ENCODE measurements at places on chromosomes 4 and X. TPM values are rescaled to one million over a fixed set of nuclear protein-coding genes. Genes with fewer than 3 reads are reported as not detected.

DNA sequence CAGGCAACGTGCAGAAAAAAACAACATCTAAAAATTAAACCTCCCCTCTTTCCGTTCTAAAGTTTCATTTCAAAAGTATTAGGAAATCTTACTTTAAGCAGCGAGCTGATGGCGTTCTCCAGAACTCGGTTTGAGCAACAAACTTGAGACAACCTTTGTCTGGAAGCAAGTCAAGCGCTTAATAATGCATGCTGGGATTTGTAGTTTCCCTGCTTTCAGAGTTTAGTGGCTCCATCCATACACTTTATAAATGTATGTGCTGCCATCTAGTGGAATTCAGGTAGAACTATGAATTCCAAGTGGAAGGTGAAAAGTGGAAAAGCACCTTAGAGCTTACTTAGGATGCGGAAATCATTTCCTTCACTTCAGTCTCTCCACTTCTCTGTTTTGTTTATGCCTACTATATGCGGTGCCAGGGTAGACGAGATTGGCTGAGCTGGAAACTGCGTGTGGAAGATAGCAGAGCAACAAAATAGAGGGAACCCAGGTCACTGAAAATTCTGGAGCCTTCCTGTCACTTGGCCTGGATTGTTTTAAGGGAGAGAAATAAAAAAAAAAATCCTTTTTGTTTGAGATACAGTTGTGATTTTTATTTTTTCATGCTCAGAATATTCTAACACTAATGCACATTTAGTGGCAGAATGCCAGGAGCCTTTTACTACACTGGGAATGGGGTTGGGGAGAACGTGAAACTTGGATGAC, at the start of gene BDH2:
Gene BDH2, minus strand, starts transcription at position 144 of the 702 bp plus-strand sequence. CDS start 3,580 bp downstream, outside the sequence.
- DNase-seq, result no peak

GRCh38 chr4:14615671-14616070, 386.6 kb upstream of the CPEB2 start:
- no peak for DNase-seq

DNA sequence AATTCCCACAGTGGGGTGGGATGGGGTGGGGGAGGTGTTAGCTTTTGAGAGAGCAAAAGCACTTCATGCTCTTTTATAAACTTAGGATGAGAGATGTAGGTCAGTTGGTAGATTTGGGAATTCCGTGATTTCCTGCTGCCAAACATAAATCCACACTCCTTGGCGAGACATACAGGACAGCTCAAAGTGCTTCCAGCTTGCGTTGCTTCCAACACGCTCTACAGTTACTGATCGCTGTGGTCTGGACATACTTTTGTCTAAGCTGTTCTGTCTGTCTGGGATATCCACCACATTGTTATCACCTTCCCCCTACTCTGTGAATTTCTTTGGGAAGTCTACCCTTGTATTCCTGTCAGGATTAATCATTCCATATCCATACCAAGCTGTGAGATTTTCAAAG, 117.5 kb downstream of the RAPGEF2 start:
- no peak for DNase-seq

DNA sequence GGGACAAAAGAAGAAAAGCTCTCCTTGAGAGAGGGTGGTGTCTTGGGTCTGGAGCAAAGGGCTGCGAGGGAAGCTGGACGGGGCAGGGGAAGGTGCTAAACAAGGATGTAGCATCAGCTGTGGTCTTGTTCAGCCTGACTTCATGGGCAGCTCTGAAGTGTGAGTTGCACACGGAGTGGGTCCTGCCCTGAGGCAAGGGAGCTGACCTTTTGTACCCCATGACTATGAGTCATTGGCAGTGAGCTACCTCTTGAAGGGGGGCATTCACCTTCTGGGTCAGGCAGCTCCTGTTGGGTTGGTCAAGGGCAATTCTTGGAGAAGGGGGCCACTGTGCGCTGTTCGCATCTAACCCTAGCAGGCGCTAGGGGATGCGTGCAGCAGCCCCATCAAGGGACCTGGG, 151.8 kb downstream of the SMIM20 start:
- DNase-seq, result no peak

- DNase-seq, result no peak
Observed at GRCh38 chrX:18424482-18425198, 768 bp upstream of the CDKL5 start.

DNA sequence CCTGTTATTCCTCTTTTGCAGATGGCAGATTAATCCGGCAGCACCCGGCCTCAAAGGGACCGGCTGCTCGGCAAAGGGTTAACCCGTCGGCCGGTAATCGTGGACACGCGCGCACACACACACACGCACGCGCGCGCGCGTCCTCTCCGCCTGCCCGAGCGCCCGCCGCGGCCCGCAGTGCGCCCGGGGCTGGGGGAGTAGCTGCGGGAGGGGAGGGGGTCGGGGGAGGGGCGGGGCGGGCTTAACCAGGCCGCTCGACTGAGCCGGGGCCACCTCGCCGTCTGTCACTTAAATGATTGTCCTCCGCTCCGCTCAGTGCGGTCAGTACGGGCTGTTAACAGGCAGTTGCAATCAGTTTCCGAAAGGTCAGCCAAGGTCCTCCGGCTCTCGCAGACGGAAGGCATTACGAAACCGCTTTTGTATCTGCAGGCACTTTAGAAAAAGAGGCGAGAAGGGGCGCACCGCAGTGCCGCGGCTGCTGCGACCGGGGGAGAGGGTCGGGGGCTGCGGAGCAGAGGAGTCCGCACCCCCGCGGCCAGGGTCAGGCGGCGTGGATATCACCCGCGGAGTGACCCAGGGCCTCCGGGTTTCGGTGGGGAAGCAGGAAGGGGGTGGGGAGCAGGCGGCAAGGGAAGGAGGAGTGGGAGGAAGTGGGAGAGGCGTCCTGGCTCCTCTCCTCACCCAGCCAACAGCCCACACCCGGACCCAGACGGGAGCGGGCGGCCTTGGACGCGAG, 57.3 kb upstream of the BCOR start:
- no peak for DNase-seq

DNA sequence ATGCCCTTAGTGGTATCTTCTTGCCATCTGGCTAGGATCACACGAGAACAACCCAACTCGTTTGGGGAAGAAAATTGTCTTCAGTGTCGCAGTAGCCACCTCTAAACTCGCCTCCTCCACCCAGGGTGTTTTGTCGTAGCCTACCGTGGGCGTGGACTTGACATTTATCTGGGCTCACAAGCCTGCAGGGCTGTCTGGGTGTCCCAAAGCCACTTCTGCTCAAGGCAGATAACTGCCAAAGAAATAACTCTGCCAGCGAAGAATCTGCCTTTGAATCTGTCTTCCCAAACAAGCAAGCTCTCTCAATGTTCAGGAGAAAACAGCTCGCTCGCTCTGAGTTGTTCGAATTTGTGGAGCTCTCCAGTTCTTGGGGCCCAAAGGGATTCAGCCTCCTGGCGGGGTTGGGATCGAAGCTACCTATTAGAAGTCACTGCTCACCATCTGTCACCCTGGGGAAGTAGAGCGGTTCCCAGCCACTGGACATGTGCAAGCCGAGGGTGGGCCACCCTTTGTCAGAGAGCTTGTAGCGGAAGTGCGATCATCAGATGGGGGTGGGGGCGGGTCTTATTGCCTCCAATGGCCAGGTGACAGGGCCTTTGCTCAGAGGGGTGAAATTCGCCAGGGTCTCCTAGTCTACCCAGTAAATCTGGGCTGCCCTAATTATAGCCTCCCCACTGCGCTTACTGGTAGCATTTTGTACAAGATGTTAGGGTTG, 14.8 kb downstream of the BLOC1S4 start:
- DNase-seq, result no peak

DNA sequence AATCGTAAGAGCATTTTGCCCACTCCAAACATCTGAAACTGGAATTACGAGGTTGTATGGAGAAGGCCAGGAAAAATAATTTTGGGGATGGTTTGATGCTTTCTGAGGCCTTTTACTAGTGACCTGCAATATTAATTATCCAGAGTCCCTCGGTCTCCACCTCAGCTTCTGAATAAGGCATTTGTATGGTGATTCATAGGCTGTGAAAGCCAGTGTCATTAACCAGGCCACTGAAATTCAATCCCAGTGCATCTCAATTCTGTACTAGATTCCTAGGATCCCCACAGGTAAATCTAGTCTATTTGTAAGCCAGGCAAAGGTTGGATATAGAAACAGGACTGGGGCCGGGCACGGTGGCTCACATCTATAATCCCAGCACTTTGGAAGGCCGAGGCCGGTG, 135.4 kb upstream of the RBPJ start:
- no peak for DNase-seq

DNA sequence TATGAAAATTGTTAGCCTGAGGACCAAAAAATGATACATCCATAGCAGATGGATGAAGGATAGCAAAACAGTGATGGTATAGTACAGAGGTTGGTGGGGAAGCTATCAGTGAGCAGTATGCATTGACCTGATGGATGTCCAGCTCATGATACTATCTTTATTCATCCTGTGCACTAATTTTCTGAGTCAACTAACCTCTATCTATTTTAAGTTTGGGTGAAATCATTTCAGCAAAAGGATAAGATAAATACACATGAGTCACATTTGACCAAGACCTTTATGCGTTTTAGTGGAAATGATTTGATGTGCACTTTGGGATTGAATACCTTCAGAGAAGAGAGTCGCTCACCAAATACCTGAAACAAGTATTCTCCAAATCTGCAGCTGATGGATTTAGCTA, 351.0 kb upstream of the NR3C2 start:
- no peak for DNase-seq

GRCh38 chr4:119873132-119873531, 193.5 kb downstream of the MAD2L1 start:
- no peak for DNase-seq

DNA sequence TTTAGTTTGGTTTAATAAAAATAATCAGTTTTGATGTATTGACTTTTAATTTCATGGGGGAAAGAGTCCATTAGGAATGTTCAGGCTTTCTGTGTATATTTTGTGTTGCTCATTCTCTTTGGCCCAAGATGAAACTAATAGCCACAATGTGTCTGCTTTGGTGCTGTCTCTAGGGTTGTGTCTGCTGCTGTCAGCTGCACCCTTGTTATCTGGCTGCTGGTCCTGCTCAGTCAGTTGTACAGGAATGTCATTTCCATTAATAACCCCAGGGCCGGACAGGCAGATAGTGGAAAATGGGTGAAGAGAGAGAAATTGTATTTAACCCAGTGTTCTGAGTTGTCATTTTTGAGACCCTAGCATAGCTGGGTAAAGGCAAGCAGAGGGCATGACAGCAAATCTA, 115.1 kb downstream of the PHEX start:
- no peak for DNase-seq

DNA sequence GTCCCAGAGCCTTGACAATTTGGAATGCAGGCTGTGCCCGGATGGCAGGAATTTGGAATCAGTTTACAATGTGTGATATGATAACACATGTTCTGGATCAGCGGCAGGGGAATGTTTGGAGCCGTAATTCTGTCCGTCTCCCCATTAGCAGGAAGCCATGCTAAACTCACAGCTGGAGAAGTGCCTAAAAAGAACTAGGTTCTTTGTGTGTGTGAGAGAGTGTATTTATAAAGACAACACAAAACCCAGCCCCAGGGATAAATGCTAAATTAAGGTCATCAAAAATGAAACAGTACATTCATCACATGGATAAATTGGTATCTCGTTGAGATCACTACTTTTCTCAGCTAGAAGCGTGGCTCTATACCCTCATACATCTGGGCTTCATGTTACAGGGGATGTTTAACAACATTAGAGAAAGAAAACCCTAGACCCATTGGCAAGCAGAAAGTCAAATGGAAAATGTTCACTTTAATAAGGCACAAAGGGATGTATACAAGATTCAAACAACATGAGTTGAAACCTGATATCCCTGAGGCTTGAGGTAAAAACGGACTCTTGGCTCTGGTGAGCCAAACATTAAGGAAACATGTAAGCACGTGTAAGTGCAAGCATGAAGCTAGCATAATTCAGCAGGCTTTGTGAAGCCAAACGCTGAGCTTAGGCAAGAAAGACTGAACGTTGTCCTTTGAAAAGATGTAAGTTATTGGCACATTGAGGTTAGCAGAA, 18.0 kb upstream of the TMEM131L start:
- no peak for DNase-seq

GRCh38 chrX:73977542-73978169, 326.3 kb upstream of the ZCCHC13 start:
- DNase-seq, result no peak

DNA sequence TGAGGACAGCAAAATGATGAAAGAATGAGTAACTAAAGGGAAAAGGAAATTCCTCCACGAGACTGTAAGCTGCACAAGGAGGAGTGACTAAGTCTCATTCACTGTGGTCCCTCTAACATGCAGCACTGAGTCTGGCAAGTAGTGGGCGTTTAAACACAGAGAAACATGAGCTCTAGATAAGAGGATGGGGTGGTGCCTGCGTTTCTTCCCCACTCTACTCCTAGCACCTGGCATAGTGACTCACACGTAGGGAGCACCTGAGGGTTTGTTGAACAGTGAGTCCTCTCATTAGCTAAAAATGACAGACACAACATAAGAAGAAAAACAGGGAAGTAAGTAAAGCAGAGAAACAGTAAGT, 105.8 kb upstream of the CBR4 start:
- DNase-seq, result no peak

- DNase-seq, result no peak
Observed at GRCh38 chr4:145881576-145881975, 57.0 kb downstream of the ZNF827 start.

- no peak for DNase-seq
Observed at GRCh38 chr4:147461161-147461560, 19.7 kb upstream of the EDNRA start.

DNA sequence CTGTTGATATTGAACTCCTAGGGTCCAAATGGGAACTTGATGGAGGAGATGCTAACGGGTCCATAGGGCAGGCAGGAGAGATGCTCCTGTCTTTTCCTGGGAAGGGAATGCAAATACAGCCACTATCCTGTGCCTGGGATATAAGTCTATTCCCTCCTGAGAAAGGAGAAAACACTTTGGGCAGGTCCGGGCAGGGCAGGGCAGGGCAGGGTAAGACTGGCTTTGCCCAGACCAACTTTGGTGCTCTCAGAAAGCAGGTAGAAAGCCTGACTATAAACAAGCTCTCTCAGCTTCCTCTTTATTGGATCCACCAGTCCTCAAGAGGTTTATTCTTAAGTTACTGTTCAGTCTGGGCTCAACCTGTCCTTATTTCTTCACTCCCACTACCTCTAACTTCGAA, 232.3 kb downstream of the PTTG2 start:
- no peak for DNase-seq

DNA sequence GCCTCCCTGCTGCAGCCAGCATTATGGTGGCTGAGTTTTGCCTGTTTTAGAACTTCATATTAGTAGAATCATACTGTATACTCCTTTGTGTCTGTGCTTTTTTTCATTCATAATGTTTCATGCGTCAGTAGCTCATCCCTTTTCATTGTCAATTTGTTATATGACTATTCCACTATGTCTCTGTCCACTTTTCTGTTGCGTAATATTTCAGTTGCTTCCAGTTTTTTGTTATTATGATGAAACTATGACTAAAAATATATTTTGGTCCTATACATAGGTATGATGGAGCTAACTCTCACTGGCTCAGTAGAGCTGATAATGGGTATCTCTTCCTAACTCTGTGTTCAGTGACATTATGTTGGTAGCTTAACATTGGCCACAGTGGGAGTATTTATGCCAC, 48.3 kb downstream of the DMP1 start:
- no peak for DNase-seq

GRCh38 chr4:17296921-17297890, 214.7 kb downstream of the QDPR start:
- DNase-seq, result no peak

The RTL3 gene
- total RNA-seq, result not detected

The DMRTC1 gene
- not detected for total RNA-seq

The TREX2 gene
- total RNA-seq, result 3.3 TPM

The WAS gene
- 105 TPM for total RNA-seq

The SPON2 gene
- total RNA-seq, result 5.2 TPM

The POU4F2 gene
- total RNA-seq, result not detected

The PITX2 gene
- total RNA-seq, result not detected

The PNMA6A gene
- 0.52 TPM for total RNA-seq

The CD40LG gene
- 34.8 TPM for total RNA-seq

The TAF9B gene
- 10.3 TPM for total RNA-seq

Measured in T-helper 17 cell (primary cell).